ENCODE measurements at places on chromosomes 13 and 19.

DNA sequence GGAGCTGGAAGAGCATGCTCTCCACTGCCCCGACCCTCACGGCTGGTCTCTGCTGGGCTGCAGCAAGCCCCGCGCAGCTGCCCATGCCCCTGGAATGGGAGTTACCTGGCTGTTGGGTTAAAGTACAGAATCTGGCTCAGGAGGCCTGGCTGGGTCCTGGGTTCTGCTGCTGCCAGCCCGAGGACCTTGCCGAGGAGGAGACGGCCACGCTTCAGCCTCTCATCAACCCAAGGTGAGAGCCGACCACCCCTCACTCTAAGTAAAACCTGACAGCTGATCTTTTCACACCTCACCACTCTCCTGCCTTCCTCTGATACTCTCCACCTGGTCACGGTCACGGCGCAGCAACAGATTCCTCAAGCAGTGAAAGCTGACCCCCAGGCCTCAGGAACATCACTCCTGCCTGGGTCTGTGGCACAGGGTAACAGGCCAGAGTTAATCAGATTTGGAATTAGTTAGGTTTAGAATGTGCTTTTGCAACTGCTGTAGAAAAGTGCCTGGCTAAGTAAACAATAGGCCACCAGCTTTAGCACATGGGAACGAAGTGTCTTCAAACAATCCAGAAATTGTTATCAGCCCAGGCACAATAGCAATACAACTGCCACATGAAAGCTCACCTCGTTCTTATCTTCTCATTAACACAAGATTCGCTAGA is 20.5 kb downstream of the RAB20 start:
- DNase-seq, result no peak

DNA sequence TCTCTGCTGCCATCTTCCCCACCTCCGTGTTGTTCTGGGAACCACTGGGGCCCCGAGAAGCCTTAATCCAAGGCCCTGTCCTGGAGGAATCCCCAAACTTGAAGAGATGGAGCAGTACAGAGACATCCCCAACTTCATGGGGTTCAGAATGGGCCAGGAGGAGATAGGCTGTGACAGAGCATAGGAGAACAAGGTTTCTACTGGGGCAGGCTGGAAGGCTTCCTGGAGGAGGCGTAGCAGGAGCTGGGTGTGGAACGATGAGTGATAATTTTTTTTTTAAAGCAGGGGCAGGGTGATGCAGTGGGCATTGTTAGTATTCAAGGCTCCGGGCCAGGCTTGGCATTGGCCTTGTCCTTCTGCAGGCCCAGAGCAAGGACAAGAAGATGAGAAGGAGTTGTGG is 3.3 kb downstream of the CYP4F8 start:
- DNase-seq, result no peak

- DNase-seq, result no peak
Measured at GRCh38 chr19:12921047-12921446, 2.0 kb upstream of the SYCE2 start.

- DNase-seq, result no peak
Measured at GRCh38 chr13:112779856-112780604, 90.2 kb downstream of the ATP11A start.

- peak; percentile 20 for DNase-seq
Measured at GRCh38 chr19:46791944-46792343, 3.5 kb upstream of the SLC1A5 start.

DNA sequence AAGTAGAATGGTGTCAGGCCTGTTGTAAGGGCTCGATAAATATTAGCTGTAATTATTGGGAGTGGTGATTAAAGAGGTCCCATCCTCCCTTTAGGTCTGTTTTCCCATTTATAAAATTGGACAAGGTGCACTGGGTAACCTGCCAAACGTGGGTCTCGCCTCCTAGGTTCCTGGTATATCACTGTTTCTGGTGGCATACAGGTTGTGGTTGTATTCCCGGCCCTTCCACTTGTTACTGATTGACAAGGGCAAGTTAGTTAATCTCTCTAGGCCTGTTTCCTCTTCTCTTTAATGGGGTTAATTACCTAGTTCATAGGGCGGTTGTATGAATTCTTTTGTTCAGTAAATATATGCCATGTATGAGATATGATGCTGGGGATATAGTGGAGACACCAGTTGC is 1.5 kb downstream of the PPP2R1A start:
- DNase-seq, result no peak

DNA sequence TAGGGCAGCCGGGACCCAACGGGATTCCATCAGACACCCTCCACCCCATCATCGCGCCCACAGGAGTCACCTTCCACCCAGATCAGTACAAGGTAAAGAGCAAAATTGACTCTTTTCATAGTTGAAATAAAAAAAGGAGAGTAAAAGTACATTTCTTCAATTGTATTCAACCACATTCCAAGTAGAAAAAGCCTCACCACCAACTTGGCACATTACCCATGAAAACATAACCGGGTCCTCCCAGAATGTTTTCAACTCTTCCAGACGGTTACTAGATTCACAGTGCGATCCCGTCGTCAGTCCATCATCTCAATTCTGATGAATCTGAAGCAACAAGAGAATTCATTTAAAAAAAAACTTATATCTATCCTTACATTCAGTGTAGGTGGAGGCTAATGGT is 125.2 kb downstream of the RAB20 start:
- DNase-seq, result no peak

- no peak for DNase-seq
Measured at GRCh38 chr19:3034656-3035541, 5.8 kb upstream of the TLE2 start.
